ENCODE measurements at places on chromosomes 4 and X.

- peak overlapping the region; percentile 66 for H3K27ac ChIP-seq
- H3K4me1 ChIP-seq = peaks cover 22% of the 10 kb centered on the region
- no peaks in the 10 kb centered on the region for H3K27me3 ChIP-seq
- no peaks in the 10 kb centered on the region for H3K36me3 ChIP-seq
- no peak for DNase-seq
- no peak overlapping the region for H3K4me3 ChIP-seq
Observed at GRCh38 chr4:173056271-173056670, 112.3 kb upstream of the GALNT7 start.

GRCh38 chr4:145177511-145177905, 2.9 kb downstream of the OTUD4 start:
- peaks cover 44% of the 10 kb centered on the region for H3K4me1 ChIP-seq
- H3K27ac ChIP-seq = peak overlapping the region; percentile 18
- no peaks in the 10 kb centered on the region for H3K36me3 ChIP-seq
- DNase-seq = no peak
- H3K4me3 ChIP-seq = no peak overlapping the region

GRCh38 chr4:124682384-124682783, 30.1 kb downstream of the ANKRD50 start:
- no peaks in the 10 kb centered on the region for H3K4me1 ChIP-seq
- DNase-seq = no peak
- H3K27ac ChIP-seq = no peak overlapping the region

- DNase-seq = no peak
- H3K36me3 ChIP-seq = no peaks in the 10 kb centered on the region
- peaks cover 69% of the 10 kb centered on the region for H3K4me1 ChIP-seq
- peak overlapping the region; percentile 84 for H3K27ac ChIP-seq
Observed at GRCh38 chr4:151459375-151459774, 50.4 kb downstream of the FHIP1A start.

Data from body of pancreas (tissue), 4 donors.